ENCODE measurements at places on chromosomes 12 and 14.

- DNase-seq: no peak
Observed at GRCh38 chr12:117187421-117187820, 2.8 kb downstream of the FBXO21 start.

DNA sequence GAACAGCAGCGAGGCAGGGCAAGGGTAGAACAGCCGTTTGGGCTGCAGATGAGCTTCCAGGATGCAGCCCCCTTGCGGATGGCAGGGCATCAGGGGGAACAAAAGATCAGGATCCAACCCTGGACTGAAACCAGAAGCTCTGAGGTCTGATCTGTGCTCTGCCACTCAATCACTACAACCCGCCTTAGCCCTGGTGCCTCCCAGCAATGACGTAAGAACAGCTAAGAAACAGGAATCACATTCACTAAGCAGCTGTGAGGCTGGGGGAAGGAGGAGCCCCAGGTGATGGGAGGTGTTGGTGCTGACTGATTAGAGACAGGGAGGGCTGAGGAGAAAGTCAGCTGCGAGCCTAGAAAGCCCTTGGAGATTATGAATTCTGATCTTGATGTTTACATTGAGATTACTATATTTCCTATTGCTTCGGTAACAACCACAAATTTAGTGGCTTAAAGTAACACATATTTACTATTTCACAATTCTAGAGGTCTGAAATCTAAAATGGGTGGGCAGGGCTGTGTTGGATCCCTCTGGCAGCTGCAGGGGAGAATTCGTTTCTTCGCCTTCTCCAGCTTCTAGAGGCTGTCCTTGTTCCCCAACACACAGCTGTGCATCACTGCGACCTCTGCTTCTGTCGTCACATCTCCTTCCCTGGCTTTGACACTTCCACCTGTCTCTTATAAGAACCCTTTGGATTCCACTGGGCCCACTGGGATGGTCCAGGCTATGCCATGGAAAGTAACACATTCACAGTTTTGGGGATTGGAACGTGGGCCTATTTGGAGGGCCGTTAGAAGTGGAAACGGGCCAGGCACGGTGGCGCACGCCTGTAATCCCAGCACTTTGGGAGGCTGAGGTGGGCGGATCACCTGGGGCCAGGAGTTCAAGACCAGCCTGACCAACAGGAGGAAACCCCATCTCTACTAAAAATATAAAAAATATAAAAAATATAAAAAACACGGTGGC is 6.1 kb upstream of the CD9 start:
- DNase-seq: no peak

DNA sequence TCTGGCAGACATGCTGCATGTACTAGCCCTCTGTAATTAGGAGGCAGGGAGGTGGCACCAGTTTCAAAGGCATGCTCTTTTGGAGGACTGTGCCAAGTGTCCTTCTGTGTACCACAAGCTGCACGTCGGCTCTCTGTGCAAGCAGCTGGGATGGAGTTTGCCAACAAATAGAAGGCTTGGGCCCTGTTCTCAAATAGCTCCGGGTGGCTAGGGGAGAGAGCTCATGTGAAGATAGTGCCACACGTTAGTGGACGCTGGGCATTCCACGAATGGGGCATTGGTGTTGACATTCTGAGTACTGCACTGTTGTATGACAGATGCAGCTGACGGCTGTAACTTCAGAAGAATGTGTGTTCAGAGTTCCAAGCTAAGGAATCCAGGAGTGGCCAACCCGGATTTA is 4.4 kb downstream of the AACS start:
- no peak for DNase-seq

- no peak for DNase-seq
Observed at GRCh38 chr12:68971404-68971803, 38.4 kb upstream of the CPM start.

DNA sequence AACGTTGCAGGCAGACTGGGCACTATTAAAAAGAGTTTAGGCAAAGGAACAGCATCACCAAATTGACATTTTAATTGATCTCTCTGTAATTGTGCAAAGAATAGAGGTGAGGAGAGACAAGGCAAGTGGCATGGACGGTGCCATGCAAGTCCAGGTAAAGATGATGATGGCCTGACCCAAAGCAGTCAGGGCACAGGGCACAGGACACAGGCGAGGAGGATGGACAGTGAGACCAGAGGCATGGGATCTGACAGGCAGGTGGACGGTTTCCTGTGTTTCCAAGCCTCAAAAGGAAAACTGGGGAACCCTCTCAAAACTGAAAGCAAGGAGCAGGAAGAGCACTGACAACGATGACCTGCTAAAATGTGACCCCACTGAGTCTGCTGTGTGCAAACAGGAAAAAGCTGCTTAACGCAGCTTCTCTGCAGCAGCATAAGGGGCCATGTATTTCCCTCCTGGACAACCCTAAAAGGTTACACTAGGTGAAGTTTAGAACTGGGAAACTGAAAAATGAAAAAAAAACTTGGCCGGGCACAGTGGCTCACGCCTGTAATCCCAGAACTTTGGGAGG is 50.9 kb downstream of the CLIP1 start:
- no peak for DNase-seq

GRCh38 chr12:73445658-73446324 is 1091.8 kb upstream of the ATXN7L3B start:
- no peak for DNase-seq

DNA sequence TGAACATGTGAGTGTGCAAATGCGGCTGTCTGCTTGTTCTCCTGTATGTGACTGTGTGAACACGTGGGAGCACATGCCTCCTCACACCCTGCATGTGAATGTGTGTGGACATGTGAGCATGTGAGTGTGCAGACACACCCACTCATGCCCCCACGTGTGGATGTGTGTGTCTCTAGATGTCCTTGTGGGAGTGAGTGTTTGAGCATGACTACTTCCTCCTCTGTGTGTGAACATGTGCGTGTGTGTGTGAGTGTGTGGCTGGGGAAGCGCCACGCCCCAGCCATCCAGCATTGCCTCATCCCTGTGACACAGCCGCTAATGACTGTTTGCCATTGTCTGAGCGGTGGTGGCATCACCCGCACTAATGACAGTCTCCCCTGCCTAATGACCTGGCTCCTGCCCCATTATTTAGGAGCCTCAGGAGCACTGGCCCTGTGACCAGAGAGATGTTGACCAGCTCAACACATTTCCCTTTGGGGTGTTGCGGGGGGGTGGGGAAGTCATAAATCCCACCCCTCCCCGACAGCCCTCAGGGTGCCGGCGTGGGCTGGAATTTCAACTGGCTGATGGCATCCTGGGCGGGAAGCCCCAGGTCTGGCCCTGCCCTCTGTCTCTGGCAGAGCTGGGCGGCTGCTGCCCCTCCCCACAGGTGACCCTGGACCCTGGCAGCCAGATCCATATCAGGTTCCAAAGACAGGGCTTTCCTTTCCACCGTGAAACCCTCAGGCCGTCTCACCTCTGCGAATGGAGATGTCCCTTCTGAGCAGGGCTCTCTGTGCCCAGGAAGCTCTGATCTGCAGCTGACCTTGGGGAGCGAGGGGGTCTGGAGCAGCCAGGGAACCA is 11.5 kb upstream of the KRT80 start:
- no peak for DNase-seq
